ENCODE measurements at places on chromosomes 11 and 22. TPM values are rescaled to one million over a fixed set of nuclear protein-coding genes. Genes with fewer than 3 reads are reported as not detected.

Gene PKDREJ
- total RNA-seq: under 0.01 TPM

Gene LRRC74B
- not detected for total RNA-seq

Gene KDM4E
- total RNA-seq: not detected

Gene AP1B1
- total RNA-seq: 51.3 TPM

Gene RAB39A
- total RNA-seq: not detected

Gene TMEM191B
- 0.65 TPM for total RNA-seq

Gene OR5P2
- total RNA-seq: not detected

Gene SLC22A12
- not detected for total RNA-seq

Gene SERHL2
- total RNA-seq: 4.4 TPM

Gene MEN1
- 14.0 TPM for total RNA-seq

Gene NRXN2
- total RNA-seq: 0.57 TPM

Gene ACTN3
- total RNA-seq: 0.14 TPM

Gene MGAT3
- under 0.01 TPM for total RNA-seq
